ENCODE measurements at places on chromosomes 1 and 21. TPM values are rescaled to one million over a fixed set of nuclear protein-coding genes. Genes with fewer than 3 reads are reported as not detected.

Gene FNDC10
- total RNA-seq: 4.6 TPM

GRCh38 chr1:115067161-115067859 is 22.0 kb downstream of the TSPAN2 start:
- no peaks in the 10 kb centered on the region for H3K27me3 ChIP-seq
- H3K36me3 ChIP-seq: no peaks in the 10 kb centered on the region

GRCh38 chr1:40789661-40790430 is 6.3 kb downstream of the KCNQ4 start:
- DNase-seq: no peak
- H3K27me3 ChIP-seq: peaks cover 9% of the 10 kb centered on the region
- H3K4me3 ChIP-seq: no peak overlapping the region
- H3K27ac ChIP-seq: no peak overlapping the region

DNA sequence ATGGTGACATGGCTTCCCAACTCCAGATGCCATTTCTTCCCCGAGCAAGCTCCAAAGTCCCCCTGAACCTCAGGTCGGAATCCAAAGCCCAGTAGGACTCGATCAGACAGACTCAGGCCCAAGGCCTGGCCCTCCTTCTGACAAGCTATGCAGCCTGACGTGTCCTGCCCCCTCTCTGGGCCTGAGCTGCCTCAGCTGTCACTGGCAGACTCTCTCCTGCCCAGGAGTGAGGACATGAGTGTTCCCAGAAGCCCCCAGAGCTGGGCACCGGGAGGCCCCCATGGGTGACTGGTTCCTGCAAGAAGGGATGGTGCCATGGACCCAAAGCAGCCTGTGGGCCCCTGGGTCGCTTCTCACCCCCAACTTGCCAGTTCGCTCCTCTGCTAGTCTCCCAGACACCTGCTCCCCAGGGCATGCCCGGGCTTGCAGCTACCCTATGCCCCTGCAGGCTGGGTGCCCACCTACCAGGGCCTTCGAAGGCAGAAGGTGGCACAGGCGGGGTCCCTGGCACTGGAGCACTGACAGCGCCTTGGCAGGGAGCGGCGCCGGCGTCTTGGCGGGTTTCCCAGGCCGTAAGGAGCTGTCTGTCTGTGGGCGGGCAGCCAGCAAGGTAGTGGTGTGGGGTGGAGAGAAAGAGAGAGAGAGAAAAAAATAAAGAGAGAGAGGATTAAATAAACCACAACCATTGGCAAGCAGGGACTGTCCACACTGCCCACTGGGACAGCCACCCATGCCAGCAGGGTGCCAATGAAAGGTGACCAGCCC is 2.3 kb downstream of the EDN2 start:
- H3K27ac ChIP-seq: no peak overlapping the region
- no peaks in the 10 kb centered on the region for H3K36me3 ChIP-seq
- H3K27me3 ChIP-seq: peaks cover 16% of the 10 kb centered on the region
- peaks cover 5% of the 10 kb centered on the region for H3K4me1 ChIP-seq

DNA sequence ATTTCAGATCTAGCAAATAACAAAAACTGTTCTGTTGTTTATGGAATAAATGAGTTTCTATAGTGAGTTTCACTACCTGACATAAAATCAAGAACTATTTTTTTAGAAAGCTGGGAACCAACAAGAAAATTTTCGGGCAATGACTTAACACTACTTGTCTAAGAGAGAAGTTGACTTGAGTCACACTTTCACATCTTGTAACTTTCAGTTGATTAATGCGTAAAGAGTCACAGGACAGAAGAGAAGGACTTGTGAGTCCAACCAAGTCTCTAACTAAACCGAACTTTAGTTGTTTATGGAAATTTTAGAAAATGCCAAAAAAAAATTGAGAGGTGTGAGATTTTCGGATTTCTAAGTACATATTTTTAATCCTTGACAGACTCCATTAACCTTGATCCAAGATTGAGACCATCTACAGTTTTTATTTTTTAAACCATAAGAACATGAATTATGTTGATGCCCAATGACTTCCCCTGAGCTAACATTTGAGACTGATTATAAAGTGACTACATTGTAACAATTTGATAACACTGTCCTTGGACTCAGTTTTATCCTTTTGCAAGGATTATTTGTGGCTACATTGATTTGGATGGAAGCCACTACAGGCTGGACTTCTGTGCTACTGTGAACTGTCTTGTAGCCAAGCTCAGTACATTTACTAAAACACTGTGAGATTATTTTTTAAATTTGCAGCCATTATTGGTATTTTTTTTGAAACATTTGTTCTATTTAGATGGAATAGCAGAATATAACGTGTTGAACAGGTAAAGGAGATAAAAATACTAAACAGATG is 284.0 kb downstream of the PTPRC start:
- H3K27ac ChIP-seq: peak overlapping the region; percentile 44
- H3K36me3 ChIP-seq: peaks cover 47% of the 10 kb centered on the region
- no peak for DNase-seq
- no peaks in the 10 kb centered on the region for H3K27me3 ChIP-seq
- H3K4me1 ChIP-seq: peaks cover 66% of the 10 kb centered on the region

DNA sequence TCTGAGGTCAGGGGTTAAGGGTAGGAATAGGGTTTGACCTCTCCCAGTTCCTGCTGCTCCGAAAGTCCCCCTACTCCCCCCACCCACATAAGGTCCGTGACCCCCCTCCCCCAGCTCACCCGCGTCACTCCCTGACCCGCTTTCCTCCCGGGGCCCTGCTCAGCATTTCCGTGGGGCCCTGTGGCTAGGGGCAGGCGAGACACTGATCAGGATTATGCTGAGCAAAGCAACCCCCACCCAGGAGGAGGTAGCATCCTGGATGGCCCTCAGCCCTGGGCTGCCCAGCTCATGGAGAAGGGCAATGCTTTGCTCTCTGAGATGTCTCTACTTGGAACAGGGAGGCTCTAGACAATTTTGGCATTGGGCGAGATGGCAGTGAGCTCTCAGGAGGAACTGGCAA is 3.7 kb downstream of the RORC start:
- peaks cover 33% of the 10 kb centered on the region for H3K4me1 ChIP-seq
- H3K27me3 ChIP-seq: peaks cover 1% of the 10 kb centered on the region
- H3K36me3 ChIP-seq: no peaks in the 10 kb centered on the region
- H3K27ac ChIP-seq: no peak overlapping the region
- no peak for DNase-seq

Gene GSTM5
- not detected for total RNA-seq

DNA sequence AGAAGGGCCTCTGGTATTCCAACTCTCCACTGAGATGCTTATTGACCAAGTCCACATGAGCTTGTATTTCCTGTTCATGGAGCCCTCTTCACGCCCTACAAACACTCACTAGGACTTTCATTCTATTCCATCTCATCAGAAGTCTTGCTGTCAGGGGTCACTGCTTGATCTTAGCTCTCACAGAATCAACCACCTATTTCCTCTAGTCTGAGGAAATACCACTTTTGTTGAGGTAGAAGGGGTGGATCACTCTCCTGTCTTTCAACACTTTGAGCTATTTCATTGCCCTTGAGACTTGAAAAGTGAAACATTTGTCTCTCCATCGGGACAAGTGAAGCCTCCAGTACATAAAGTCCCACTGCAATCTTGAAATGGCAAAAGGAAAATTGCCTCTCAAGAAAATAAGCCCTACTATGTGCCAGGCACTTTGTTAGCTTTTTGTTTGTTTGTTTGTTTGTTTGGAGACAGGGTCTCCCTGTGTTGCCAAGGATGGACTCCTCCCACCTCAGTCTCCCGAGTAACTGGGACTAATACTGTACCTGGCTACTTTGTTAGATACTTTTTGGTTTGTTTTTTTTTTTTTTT is 19.8 kb upstream of the FAM110D start:
- peak overlapping the region; percentile 82 for H3K27ac ChIP-seq
- H3K4me1 ChIP-seq: peaks cover 14% of the 10 kb centered on the region
- peaks cover 7% of the 10 kb centered on the region for H3K27me3 ChIP-seq
- DNase-seq: no peak

Gene FAM163A
- total RNA-seq: not detected

Gene FAM78B
- total RNA-seq: not detected

DNA sequence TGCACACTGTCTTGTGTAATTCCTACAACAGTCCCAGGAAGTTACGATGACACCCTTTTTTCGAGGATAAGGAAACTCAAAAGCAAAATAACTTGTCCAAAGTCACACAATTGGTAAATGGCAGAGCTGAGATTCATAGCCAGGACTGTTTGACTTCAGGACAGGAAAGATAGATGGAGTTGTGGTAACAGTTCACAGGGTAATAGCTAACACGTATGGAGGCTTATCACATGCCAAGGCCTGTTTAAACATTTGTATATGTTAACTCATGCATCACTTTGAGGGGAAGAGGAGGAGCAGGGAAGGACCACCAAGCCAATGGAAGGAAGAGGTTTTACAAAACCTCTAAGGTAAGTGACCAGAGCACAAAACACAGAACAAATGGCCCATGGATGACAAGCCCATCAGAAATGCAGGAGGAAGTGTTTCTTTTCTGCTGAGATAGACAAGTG is 2.8 kb downstream of the DHCR24 start:
- H3K4me1 ChIP-seq: peaks cover 36% of the 10 kb centered on the region
- no peak for DNase-seq
- no peak overlapping the region for H3K27ac ChIP-seq
- peaks cover 8% of the 10 kb centered on the region for H3K27me3 ChIP-seq

- no peak overlapping the region for H3K4me3 ChIP-seq
- no peak overlapping the region for H3K27ac ChIP-seq
- peaks cover 2% of the 10 kb centered on the region for H3K4me1 ChIP-seq
- H3K36me3 ChIP-seq: no peaks in the 10 kb centered on the region
- peaks cover 6% of the 10 kb centered on the region for H3K27me3 ChIP-seq
- no peak for DNase-seq
These were observed 134.2 kb downstream of the NAV1 start for GRCh38 chr1:201673093-201673492.

DNA sequence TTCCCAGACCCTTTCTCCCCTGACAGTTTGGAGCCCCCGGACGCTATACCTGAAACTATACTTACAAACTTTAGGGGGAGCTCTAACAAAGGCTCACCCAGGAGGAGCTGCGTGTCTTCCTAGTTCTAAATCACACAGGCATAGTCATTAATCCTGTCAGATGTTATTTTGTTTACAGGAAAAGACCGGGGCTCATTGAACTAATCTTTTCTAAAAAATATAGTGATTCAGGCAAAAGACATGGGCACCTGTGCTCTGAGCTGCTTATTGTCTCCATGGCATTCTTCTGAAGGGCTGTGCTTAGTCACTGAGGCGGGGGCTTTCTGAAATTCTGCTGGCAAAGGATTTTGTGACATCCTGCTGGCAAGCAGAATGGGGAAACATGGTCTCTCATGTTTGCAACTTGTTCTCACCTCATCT is 1577.0 kb downstream of the NCAM2 start:
- H3K4me3 ChIP-seq: no peak overlapping the region
- no peaks in the 10 kb centered on the region for H3K27me3 ChIP-seq
- no peaks in the 10 kb centered on the region for H3K4me1 ChIP-seq
- H3K36me3 ChIP-seq: no peaks in the 10 kb centered on the region
- no peak for DNase-seq

DNA sequence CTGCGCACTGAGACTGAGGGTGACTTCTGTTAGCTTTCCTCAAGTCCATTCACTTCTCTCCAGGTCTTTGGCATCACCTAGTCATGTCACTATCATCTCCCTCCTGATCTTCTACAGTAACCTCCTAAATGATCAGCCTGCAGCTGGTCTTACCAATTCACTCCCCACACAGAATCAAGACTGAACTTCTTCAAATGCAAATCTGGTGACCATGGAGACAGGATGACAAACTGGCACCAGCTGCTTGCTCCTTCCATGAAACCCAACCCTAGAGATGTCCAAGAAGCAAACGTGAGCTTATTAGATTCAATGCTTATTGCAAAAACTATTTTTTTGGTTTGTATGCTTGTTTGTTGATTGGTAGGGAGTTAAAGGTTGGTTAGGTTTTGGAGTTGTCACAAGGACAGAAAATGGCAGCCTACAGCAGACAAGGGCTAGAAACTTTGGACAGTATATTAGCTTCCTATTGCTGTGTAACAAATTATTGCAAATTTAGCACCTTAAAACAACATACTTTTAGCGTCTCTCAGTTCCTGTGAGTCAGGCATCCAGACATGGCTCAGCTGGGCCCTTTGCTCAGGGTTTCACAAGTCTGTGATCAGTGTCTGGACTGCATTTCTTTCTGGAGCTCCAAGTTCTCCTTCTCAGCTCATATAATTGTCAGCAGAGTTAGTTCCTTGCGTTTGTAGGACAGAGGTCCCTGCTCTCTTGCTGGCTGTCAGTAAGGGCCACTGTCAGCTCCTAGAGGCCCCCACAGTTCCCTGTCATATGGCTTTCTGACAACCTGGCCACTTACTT is 53.3 kb upstream of the GJA8 start:
- H3K4me1 ChIP-seq: no peaks in the 10 kb centered on the region
- no peaks in the 10 kb centered on the region for H3K27me3 ChIP-seq
- no peak for DNase-seq
- H3K27ac ChIP-seq: no peak overlapping the region
- no peak overlapping the region for H3K4me3 ChIP-seq
- no peaks in the 10 kb centered on the region for H3K36me3 ChIP-seq

Gene PGM1
- 51.0 TPM for total RNA-seq

- H3K4me3 ChIP-seq: no peak overlapping the region
- DNase-seq: no peak
- peaks cover 6% of the 10 kb centered on the region for H3K4me1 ChIP-seq
- no peaks in the 10 kb centered on the region for H3K36me3 ChIP-seq
These were observed 30.8 kb upstream of the COL18A1 start for GRCh38 chr21:45373991-45374816.

- DNase-seq: no peak
- peaks cover 6% of the 10 kb centered on the region for H3K27me3 ChIP-seq
- H3K4me1 ChIP-seq: no peaks in the 10 kb centered on the region
- H3K27ac ChIP-seq: no peak overlapping the region
These were observed 98.3 kb downstream of the CD58 start for GRCh38 chr1:116472431-116472961.

- peaks cover 73% of the 10 kb centered on the region for H3K27me3 ChIP-seq
- no peaks in the 10 kb centered on the region for H3K36me3 ChIP-seq
- peaks cover 13% of the 10 kb centered on the region for H3K4me1 ChIP-seq
- H3K4me3 ChIP-seq: peak within 1 kb of the TSS; percentile 80
These were observed at the start of gene TRNP1 for GRCh38 chr1:26993237-26994019. Gene TRNP1 (plus strand): TSS chr1:26993692. CDS start chr1:26993787, 95 bp downstream.

- H3K4me1 ChIP-seq: peaks cover 7% of the 10 kb centered on the region
- H3K36me3 ChIP-seq: no peaks in the 10 kb centered on the region
- DNase-seq: no peak
- no peak overlapping the region for H3K27ac ChIP-seq
These were observed 22.7 kb upstream of the ACBD6 start for GRCh38 chr1:180524915-180525714.

DNA sequence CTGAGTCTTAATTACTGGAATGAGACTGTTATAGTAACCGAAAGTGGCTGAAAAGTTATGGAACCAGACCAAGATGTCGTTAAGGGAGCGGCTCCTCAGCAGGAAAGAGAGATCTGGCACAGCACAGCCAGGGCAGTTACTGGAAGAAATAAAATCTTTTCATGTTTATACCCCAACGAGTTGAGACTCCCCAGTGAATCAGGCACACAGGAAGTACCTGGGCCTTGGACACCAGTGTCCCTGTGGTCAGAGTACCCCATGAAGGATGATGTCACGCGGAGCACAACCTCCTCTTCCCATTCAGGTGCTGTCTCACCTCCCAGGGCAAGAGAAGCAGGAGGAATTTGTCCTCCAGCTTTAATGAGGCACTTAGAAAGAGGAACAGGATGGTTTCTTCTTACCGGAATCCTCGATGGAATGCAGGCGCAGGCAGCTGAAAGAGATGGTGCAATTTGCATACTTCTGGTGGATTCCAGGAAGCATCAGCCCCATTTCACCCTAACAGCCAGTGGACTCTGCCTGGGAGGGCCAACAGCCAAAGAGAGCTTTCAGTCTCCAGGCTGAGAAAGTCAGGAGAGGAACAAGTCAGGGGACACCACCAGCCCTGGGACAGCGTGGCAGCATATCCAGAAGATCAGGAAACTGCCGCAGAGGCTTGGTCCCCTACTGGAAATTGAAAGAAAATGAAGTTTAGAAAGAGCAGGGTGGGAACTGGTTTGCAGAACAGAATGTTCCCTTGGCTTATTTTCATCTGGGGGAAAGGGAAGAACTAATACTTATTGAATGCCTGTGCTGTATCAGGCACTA is 35.9 kb upstream of the CTTNBP2NL start:
- no peak overlapping the region for H3K4me3 ChIP-seq
- H3K27ac ChIP-seq: no peak overlapping the region
- no peak for DNase-seq
- H3K27me3 ChIP-seq: peaks cover 33% of the 10 kb centered on the region

All from activated naive CD8-positive, alpha-beta T cell treated with anti-CD3 and anti-CD28 coated beads, Interleukin-2, amount 10 ng/mL, durations not matched to agents 7 days and 5 days (primary cell).